H9 (cell line): ENCODE measurements at places on chromosomes 11 and 22. TPM values are rescaled to one million over a fixed set of nuclear protein-coding genes. Genes with fewer than 3 reads are reported as not detected.

GRCh38 chr11:74312326-74312725, 886 bp upstream of the P4HA3 start:
- no peak for DNase-seq

Gene MLC1
- total RNA-seq, result not detected in 2 replicates

Gene CYB561A3
- 21.7 and 23.1 TPM in 2 replicates for total RNA-seq

Gene TIMM10B
- total RNA-seq, result 49.9 and 50.3 TPM in 2 replicates

- no peak for DNase-seq
These were observed 2.2 kb downstream of the PLCB3 start for GRCh38 chr11:64253481-64253880.

Gene SCARF2
- total RNA-seq, result 10.8 and 12.7 TPM in 2 replicates

- no peak for DNase-seq
These were observed 2.0 kb downstream of the FBXO3 start for GRCh38 chr11:33772300-33772699.

GRCh38 chr11:83438438-83438837, 152.3 kb upstream of the CCDC90B start:
- DNase-seq, result no peak

Gene CD44
- 5.2 and 6.1 TPM in 2 replicates for total RNA-seq

Gene KCNQ1OT1
- total RNA-seq, result 0.88 and 1.2 TPM in 2 replicates

DNA sequence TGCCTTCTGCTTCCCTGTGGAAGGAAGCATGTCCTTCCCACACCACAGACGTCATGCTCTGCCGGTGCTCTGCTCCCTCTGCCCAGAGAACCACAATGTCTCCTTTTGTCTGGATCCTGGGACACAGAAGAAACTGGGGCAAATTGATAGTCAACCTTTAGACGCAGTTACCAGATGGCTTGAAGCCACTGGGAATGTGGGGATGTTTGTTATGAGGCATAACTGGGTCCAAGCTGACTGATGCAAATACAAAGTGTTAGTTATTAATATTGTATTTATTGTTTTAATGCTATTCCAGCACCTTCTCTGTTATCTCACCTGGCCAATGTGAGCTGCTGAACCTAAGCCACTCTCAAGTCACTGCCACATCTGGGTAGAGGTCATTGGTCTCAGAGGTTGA, 322.2 kb downstream of the SHANK2 start:
- DNase-seq, result no peak

DNA sequence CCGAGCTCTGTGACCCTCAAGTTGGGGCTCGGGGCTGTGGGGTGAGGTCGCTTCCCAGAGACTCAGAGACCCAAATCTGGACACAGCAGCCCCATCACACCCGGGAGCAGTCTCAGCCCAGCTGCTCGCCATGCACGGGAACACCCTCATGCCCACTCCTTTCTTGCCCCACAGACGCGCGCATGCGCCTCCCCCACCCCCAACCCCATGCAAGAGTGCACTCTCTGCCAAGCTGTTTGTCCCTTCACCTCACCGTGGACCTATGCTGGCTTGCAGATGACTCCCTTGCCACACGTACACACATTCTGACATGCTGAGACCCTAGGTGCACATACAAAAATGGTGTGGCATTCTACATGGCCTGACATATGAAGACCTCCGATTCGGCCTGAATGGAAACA, 478 bp upstream of the CD248 start:
- no peak for DNase-seq

DNA sequence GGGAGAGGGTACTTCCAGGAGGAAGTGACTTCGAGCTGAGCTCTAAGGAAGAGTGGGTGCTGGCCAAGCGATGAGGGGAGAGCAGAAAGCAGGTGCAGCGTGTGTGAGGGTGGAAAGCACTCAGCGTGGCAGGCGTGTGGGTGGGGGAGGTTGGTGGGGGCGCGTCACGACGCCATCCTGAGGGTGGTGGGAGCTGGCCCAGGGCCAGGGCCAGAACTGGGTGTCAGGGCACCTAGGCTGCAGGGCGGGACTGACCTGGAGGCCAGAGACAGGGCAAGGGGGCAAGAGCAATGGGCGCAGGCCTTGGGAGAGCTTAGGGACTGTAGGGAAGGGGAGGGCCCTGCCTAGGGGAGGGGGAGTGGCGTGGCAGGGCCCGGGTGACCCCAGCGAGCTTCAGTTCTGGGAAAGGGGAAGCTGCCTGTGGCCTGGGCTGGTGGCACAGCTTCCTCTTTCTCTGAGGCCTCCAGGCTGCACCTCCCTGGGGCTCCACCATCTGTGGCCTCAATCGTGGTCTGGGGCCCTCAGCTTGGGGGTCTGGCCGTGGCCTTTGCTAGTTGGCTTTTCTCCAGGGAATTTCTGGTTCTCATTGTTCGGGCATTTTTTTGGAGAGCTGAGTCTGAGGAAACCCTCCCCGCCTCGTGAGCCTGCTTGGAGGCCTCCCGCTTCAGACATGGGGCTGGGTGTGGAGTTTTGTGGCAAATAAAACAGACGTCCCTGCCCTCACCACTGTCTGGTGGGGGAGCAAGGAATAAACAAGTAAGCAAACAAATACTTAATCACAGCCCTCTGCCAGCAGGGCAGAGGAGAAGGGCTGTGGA, 8.9 kb downstream of the RELT start:
- no peak for DNase-seq

DNA sequence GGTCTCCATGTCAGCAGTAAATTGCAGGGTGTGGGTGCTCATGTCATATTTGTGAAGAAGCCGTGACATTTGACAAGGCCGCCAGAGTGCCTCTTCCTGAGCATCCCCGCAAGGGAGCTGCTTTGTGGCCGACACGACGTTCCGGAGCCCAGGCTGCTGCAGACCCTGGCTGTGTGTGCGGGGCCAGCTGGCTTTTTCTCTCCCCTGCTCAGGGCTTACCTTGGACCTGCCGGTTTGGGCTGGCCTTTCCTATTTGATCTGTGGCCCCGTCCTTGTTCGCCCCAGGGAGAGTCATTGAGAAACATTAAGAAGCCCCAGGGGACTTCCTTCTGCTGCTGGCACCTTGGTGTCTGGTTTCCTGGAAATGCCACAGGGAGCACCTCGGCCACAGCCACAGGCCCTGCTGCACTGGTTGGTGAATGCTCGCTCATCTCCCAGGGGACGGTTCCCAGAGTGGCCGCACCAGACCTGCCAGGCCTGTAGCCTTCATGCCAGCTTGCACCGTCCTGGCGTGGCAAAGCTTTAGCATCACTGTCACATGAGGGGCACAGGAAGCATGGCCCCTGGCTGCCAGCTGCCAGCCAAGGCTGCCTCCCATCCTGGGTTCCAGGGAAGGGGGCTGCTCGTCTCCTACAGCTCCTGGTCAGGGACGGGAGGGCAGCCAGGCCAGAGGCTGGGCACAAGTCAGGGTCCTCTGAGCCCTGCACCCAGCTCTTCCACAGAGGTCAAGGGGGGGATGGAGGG, 5.4 kb downstream of the GRK2 start:
- no peak for DNase-seq

DNA sequence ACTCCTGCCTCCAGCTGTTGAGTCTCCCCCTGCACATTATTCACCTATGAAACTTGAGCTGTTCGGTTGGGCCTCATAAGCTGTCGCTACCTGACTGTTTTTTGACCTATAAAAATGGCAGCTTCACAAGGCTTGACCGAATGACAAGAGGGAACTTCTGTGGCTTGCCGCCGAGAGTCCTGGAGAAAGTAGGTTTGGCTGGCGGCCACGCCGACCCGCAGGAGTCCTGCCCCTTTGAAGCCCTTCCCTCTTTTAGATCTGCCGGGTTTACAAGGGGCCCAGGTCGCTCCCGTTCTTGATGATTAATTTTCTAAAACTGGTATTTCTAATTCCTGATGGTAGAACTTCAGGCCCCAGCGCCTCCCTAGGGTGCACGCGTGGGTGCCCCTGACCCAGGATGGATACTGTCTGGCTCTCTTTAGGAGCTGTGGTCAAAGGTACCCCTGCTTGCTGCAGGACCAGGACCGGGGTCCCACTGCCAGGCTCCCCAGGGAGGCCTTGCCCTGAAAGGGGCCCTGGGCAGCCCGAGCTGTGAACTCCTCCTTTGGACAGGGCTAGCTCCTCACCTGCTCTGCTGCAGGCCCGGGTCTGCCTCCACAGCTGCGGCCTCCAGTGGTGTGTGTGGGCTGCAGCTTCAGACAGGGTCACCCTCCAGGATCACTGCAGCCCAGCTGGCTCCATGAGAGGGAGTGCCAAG, 171.8 kb downstream of the CTTN start:
- no peak for DNase-seq

Gene GRAP2
- not detected in 2 replicates for total RNA-seq

Gene KRTAP5-9
- not detected in 2 replicates for total RNA-seq

- no peak for DNase-seq
These were observed 64.8 kb downstream of the APOL1 start for GRCh38 chr22:36317658-36318271.

DNA sequence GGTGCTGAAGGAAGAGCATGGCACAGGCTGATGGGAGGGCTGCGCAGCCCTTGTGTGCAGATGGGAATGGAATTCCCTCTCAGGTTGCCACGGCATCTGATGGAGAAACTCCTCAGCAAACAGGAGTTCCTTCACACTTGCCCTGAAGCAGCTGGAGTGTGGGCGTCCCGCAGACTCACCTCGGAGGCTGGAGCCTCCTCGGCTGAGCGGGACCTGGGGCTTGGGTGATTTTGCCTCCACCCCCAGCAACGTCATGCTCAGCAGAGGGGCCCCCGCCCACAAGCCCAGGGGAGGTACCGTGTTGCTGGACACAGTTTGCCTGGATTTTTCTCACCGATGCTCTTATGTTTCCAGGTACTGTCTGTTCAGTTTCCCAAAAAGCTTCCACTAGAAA, 63.4 kb downstream of the MYO7A start:
- no peak for DNase-seq

DNA sequence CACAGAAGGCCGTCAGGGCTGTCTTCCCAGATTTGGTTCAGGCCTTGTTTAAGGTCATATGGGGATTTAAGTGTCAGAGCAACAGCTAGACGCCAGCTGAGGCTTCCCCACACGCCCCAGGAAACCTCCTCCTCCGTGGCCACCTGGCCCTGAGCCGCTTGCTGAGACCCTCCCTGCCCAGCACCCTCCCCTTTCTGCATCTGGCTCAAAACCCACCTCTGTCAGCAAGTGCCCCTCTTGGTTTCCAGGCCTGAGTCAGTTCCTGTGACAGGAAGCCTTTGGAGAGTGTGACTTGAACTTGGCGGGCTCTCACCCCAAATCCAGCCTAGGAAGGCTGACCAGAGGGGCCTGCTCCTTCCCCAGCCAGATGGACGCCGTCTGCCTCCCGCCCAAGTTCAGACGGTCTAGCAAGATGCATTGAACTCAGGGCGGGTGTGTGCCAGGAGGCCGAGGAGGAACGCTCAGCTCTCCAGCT, 561 bp downstream of the FXYD2 start:
- DNase-seq, result peak; percentile 37

DNA sequence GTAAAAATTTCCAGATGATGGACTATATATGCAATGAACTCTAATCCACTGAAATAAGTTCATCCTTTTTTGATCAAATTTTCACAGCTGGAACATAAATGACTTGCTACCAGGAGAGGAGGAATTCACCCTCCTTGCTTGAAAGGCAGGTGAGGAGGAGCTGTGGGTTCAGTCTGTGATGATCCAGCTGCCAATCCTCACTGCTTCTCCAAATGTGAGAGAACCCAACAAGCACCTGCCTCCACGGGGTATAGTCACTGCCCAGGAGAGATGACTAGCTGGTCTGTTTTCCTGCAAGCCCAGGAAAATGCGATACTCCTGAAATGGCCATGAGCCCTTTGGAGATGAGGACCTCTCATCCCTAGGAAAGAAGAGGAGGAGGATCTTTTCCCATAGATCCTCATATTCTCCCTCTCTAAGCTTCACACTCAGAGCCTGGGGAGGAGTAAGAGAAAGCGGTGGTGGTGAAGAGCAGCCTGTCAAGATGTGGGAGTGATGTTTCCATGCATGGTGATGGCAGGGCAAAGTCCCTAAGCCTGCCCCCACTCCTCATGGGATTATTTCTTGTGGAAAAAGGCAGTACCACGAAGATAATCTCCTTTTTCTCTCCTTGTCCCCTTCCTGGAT, 77.9 kb upstream of the USP47 start:
- no peak for DNase-seq
